ENCODE measurements at places on chromosomes 13 and 19.

DNA sequence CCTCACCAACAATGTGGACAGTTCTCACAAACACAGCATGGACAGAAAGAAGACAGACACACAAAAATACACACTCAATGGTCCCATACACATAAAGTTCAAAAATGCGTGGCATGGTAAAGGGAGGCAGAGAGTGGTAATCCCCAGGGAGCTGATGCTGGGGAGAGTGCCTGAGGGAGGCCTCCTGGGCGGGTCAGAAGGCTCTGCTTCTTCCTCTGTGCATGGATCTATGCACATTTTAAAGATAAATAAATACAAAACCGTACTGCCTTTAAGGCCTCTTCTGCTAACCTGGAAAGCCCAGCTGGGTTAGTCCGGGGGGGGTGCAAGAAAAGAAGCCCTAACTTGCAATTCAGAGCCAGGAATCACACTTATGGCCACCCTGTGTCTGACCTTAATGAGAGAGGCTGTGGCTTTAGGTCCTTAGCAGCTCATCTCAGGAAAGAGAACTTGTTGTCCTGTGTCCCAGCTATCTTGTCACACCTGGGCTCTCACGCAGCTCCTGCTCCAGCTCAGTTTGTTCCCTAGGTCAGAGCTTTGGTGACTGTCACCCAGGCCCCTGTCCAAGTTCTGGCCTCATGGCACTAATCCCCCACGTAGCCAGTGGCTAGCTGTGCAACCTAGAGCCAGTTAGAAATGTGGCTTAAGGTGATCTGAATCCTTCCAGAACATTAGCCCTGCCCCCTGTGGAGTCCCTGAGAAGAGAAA is 28.5 kb downstream of the POP4 start:
- DNase-seq = no peak

GRCh38 chr13:21389124-21389523 is 70.0 kb downstream of the ZDHHC20 start:
- no peak for DNase-seq

- DNase-seq = no peak
These were observed 6.2 kb downstream of the SPRY2 start for GRCh38 chr13:80334597-80335260.

- no peak for DNase-seq
These were observed 9.6 kb downstream of the CYP2F1 start for GRCh38 chr19:41123716-41124294.

- DNase-seq = no peak
These were observed 110.2 kb downstream of the STK24 start for GRCh38 chr13:98466634-98467236.

DNA sequence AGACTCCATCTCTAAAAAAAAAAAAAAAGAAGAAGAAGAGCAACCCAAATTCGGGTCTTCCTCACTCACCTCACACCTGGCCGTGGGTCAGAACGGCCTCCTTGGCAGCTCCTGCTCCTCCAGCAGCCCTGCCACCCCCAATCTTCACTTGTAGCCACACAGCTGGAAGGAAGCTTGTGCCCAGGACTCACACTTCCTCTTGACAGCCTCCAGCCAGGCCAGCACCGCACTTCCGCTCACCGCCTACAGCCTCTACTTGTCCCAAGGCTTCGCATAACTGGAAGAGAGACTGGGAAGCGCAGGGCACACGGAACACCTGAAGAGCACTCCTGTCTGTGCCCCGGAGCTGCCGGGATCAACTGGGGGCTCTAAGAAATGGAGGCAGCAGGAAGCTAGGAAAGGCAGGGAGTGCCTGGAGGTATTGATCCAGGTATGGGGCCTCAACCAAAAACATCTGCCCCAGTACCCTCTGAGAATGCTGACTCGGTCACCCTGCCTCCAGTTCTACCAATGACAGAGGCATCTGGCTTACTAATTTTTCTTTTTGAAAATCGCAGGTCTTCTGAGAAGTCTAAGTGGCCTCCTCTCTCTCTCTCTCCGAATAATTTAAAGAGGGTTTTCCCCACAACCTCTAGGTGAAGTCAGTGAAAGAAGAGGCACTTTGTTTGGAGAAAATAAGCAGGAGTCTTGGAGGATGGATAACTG is 31.1 kb upstream of the ATP12A start:
- peak; percentile 37 for DNase-seq

DNA sequence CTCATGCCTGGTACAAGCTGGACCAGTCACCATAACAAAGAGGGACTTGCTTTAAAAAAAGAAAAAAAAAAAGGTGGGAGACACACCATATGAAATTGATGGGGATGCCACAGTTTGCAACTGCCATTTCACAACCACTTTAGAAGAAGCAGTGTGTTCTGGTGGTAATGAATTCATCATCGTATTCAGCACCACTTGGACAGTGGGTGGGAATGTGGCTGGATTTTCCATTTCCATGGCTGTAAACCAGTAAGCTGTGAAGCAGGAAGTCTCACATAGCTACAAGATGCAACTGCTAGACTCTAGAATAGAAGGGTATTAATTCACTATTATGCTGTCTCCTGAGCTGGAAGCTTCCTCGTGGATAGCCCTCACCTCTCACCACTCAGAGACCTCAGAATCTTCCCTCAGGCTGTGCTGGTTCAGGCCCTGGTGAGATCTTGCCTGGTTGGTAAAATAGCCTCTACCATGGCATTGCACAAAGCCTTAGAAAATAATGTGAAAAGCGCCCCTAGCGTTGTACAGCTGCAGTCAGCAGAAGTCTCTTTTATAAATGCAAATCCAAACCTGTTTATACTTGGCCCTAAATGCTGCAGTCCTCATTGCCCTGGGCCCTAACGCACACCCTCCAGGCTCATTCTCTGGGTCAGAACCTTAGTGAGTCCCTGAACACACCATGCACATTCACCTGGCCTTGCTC is 150.7 kb downstream of the KCTD15 start:
- DNase-seq = no peak

- no peak for DNase-seq
These were observed 52.9 kb upstream of the AKAP11 start for GRCh38 chr13:42219051-42219450.

- DNase-seq = no peak
These were observed 9.6 kb downstream of the DOT1L start for GRCh38 chr19:2173388-2173766.

GRCh38 chr19:39829702-39830275 is 4.2 kb downstream of the DYRK1B start:
- no peak for DNase-seq

GRCh38 chr19:57759096-57759495 is 10.4 kb upstream of the ZNF586 start:
- peak; percentile 43 for DNase-seq

GRCh38 chr13:107516517-107516916 is 698.8 kb downstream of the LIG4 start:
- DNase-seq = no peak

DNA sequence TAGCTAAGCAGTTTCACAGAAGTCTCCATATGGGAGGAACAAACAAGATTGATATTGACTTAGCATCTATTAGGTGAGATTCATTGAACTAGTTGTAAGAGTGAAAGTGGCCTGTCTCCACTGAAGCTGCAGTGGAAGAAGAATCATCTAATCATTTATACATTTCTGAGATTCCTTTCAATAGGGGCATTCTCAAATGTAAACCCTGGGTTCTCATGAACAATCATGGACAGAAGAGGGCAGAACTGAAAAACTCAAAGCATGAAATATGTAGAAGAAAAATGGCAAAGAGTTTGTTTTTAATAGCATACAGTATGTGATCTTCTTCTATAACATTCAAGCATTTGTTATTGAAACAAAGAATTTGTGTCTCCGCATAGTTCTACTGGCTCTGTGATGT is 17.6 kb upstream of the POSTN start:
- DNase-seq = no peak

GRCh38 chr19:12715929-12716328 is 7.8 kb downstream of the TNPO2 start:
- DNase-seq = no peak

DNA sequence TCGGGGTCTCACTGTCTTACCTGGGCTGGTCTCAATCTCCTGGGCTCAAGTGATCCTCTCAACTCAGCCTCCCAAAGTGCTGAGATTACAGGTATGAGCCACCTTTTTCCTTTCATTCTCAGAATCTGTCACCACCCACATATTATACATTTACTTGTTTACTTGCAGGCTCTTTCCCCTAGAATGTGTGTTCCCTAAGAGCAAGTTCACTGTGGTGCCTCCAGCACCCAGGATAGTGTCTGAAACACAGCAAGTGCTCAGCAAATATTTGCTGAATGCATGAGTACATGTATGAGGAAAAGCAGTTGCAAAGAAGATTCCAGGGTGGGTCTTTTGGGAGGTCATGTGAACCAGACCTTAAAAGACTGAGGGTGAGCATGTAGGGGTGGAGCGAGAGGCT is 96.8 kb downstream of the RGCC start:
- DNase-seq = no peak

- no peak for DNase-seq
These were observed 5.5 kb upstream of the FSTL3 start for GRCh38 chr19:670609-671075.

DNA sequence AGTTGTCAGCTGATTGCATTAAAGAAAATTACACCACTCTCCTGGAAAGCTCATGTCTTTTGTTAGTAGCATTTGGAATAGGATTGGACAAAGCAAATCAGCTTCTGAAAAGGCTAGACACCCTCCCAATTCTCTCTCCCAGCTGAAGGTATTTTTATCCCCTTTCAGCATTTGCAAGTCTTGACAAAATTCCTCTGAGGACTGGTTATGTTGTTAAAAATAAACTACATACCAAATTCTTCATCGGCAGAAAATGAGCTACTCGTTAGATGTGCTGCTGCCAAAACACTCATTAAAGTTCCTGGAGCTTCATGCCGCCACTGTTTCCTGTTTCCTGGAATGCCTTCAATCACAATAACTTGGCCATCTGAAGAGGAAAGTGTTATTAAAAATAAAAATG is 37.1 kb downstream of the UTP14C start:
- no peak for DNase-seq

GRCh38 chr13:96960379-96960778 is 33.9 kb downstream of the OXGR1 start:
- no peak for DNase-seq

GRCh38 chr13:100160450-100160849 is 71.6 kb downstream of the PCCA start:
- no peak for DNase-seq

DNA sequence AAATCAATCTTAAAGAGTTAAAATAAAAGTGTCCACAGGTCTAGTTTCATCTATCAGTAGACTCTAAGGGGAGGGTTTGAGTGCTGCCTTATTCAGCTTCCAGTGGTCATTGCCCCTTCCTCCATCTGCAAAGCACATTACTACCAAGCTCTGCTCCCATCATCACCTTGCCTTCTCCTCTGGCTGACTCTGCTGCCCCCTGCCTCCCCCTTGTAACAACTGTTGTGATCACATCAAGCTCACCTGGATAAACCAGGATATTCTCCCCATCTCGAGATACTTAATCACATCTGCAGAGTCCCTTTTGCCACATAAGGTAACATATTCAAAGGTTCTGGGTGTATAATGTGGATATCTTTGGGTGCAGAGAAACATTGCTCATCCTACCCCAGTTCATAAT is 43.3 kb upstream of the GPC6 start:
- DNase-seq = no peak

- DNase-seq = no peak
These were observed 54.8 kb upstream of the MIR17HG start for GRCh38 chr13:91292630-91293221.

- DNase-seq = no peak
These were observed 1.1 kb downstream of the TM6SF2 start for GRCh38 chr19:19271828-19272599.

GRCh38 chr13:66344805-66345517 is 885.2 kb downstream of the PCDH9 start:
- no peak for DNase-seq
